ENCODE measurements at places on chromosomes 12 and 14.

DNA sequence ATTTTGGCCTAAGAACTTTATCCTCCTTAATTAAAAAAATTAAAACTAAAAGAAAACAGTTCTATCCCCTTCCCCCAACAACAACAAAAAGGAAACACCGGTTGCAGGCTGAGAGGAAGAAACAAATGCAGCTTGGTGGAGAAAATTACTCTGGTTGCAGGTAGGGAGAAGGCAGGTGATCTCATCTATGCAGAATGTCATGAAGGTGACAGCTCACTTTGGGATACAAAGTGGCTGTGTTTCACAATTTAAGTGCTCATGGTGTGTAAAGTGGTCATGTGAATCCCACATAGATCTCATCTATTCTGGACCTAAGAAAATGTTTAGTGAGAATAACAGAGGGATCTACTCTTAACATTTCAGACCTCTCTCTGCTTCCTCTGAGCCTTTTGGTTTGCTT lies 219.7 kb upstream of the PKP2 start:
- no peak for DNase-seq

DNA sequence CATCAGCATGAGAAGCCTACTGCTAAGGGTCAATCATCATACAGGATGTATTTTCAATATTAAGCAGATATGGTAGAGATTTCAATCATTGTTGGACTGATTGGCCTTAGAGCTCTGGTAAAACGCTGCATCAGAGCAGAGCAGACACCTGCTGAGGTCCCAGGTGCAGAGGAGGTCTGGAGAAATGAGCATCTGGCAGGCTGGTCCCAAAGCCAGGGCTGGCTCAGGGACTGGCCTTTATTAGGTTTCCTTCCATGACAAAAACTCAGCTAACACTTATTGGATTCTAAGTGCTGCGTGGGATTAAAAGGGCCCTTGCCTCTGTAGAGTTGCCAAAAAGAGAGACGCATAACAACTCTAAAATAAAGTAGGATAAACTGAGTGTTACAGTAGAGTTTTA lies 29.7 kb downstream of the AKAP6 start:
- DNase-seq: no peak

- DNase-seq: peak; percentile 59
These were observed at the start of gene EMP1 for GRCh38 chr12:13196130-13196921. Gene EMP1, plus strand, starts transcription at chr12:13196726. Its CDS starts 14,785 bp downstream, at chr12:13211511.

GRCh38 chr12:86523844-86524243 lies 267.7 kb upstream of the MGAT4C start:
- no peak for DNase-seq

- no peak for DNase-seq
These were observed 11.6 kb downstream of the DEGS2 start for GRCh38 chr14:100147691-100148464.

- DNase-seq: peak; percentile 67
These were observed 13.2 kb downstream of the PXN start for GRCh38 chr12:120252071-120252906.

DNA sequence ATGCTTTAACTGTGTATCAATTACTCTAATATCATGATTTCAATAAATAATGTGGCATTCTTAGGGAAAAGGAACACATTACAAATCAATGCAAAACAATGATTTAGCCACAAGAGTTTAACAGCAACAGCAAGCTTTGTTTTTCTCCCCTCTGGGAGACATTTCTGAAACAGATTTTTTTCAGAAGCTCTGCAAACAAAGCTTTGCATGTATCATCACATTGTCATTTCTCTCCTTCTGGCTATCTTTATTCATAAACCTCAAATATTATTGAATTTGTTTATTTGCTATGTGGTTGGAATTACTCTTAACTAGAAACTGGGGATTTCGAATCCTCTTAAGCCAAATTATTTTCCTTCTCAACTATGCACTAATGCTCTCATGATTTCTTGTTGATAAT lies 278.4 kb upstream of the ATXN7L3B start:
- no peak for DNase-seq

GRCh38 chr12:188910-189621 lies 24.9 kb downstream of the SLC6A12 start:
- DNase-seq: peak; percentile 19

GRCh38 chr12:161823-162222 lies 52.1 kb downstream of the SLC6A12 start:
- no peak for DNase-seq

- DNase-seq: no peak
These were observed 14.9 kb downstream of the RNF212B start for GRCh38 chr14:23252420-23253333.

GRCh38 chr14:75984674-75985073 lies 889 bp upstream of the IFT43 start:
- DNase-seq: no peak

- DNase-seq: no peak
These were observed 46.5 kb downstream of the ARID2 start for GRCh38 chr12:45775964-45776363.
